NCI-H1048 (cell line): ENCODE measurements at places on chromosomes 4 and X.

GRCh38 chr4:72975488-72975784, 94.1 kb downstream of the COX18 start:
- no peak for DNase-seq

GRCh38 chrX:30196322-30196721, 19.0 kb upstream of the MAGEB2 start:
- no peak for DNase-seq

DNA sequence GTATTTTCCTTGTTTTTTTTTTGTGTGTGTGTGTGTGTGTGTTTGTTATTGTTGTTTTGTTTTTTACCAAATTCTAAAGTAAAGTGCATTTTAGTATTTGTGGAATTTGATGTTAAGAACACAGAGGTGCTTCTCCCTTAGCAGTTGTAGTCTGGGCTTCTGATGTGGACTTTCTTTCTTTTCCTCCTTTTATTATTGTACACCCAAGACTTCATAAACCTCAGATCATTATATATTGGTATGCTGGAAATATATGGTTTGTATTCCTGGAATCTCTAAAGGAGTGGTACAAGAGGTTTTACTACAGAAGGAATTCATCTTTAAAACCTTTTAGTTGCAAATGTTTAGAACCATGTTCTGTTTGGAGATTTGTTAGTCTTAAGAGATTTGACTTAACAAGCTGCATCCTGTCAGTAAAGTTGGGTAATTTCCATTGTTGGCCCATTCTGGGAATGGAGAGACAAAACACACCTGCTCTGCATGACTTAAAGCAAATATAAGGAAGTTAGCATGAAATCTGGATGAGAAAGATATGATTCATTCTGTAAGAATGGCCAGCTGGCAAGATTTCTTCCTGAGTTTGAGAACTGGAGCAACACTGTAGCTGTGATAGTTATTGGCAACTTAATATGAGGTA, 64.0 kb downstream of the SMAD1 start:
- DNase-seq, result no peak

GRCh38 chr4:25011135-25011866, 19.4 kb downstream of the LGI2 start:
- no peak for DNase-seq

GRCh38 chrX:111129921-111130320, 33.9 kb downstream of the PAK3 start:
- DNase-seq, result no peak

- DNase-seq, result no peak
These were observed 160.3 kb downstream of the EMCN start for GRCh38 chr4:100357542-100357941.

DNA sequence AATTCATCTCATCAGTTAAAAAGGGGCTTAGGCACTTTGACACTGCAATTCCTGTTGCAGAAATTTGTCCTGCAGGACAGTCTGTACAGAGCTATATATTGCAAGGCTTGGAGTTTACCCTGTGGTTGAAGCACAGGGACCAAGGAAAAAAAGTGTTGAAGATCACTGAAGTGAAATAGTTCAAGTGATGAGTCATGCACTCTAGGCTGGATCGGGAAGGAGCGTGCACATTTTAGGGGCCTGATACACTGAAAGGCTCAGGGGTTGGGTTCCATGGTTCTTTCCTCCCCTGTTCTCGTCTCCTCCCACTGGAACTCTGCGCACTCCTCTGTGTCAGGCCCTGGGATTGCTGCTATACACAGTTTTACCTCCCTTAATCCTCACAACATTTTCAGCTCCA, 104.9 kb upstream of the ARMCX2 start:
- no peak for DNase-seq
